ENCODE measurements at places on chromosomes 7 and 10.

GRCh38 chr7:73739387-73739767, 775 bp upstream of the ABHD11 start:
- DNase-seq: no peak

- DNase-seq: no peak
Measured at GRCh38 chr10:106158241-106158640, 1006.3 kb downstream of the SORCS1 start.

- no peak for DNase-seq
Measured at GRCh38 chr10:73589563-73590126, 1.5 kb downstream of the USP54 start.

- DNase-seq: no peak
Measured at GRCh38 chr10:94042001-94042833, 48.5 kb downstream of the PLCE1 start.

GRCh38 chr10:102403115-102403514, 7.6 kb downstream of the NFKB2 start:
- DNase-seq: no peak

DNA sequence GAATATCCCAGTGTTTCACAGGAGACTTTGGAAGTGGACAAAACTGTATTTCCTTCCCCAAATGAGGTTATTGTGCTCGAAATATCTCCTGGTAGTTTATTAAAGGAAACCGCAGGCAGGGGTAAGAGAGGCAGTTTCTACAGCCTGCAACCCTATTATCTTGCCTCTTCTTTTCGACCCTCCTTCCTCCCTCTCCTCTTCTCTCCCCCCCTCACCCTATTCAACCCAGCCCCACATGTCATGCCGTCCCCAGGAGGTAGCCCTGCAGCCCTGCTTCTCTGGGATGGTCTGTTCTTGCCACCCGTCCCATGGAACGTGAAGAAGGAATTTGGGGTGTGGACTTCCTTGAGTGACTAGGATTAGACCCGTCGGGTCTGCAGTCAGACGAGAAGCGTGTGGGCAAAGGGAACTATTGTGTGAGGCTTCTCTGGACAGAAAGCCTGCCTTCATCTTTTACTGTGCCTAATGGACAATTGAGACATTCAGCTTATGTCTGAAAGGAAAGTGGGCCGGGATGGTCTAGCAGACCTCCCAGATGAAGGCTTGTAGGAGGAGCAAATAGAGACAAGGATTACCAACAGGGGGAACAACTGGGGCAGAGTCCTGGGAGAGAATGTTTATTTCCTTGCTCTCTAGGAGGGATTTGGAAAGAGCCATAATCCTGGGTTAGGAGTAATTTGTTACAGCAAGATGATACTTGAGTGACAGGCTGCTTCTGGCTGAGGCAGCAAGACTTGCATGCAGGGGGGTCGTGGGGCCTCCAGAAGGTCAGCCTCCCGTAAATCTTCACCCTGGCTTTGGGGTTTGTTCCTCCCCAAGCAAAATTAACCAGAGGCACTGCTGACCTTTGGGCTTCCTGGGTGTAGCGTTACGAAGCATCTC, 77.8 kb downstream of the TCF7L2 start:
- DNase-seq: no peak

GRCh38 chr7:29035044-29035740, 77.1 kb upstream of the TRIL start:
- no peak for DNase-seq

DNA sequence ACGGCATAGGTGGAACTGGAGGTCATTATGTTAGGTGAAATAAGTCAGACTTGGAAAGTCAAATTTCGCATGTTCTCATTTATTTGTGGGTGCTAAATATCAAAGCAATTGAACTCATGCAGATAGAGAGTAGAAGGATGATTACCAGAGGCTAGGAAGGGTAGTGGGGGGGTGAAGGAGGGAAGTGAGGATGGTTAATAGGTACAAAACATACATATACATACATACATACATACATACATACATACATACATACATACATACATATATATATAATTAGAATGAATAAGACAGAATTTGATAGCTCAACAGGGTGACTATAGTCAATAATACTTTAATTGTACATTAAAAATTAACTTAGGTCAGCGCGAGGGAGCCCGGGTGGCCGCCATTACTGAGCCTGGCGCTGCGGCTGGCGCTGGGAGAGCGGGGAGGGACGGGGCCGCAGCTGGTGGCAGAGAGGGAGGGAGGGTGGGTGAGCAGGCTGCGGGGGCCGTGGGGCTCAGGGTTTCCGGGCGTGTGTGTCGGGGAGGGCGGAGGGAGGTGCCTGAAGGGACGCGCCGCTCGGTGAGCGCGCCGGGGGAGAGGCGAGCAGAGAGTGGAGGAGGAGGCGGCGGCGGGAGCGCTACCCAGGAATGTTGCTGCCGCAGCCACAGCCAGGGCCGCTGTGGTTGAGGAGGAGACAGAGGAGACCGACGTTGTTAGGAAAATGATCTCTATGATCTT, 85.8 kb upstream of the EGFR start:
- no peak for DNase-seq

- no peak for DNase-seq
Measured at GRCh38 chr10:124086787-124087671, 6.4 kb downstream of the CHST15 start.

- no peak for DNase-seq
Measured at GRCh38 chr10:44949915-44950314, 9.7 kb upstream of the RASSF4 start.

DNA sequence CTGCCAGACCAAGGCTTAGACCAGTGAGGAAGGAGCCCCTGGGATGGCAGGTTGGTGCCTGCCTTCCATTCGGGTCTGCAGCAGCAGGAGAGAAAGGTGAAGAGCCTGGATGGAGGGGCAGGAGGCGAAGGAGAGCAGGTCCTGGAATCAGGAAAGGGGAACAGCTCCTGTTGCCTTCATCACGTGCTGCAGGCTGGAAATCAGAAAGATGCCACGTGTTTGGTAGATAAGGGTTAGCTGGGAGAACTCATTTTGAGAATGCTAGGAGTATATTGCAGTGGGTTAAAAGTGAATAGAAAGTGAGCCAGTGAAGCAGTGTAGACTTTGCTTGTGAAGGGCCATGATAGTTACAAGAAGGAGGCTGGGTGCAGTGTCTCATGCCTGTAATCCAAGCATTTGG, 371.8 kb downstream of the PAXIP1 start:
- no peak for DNase-seq

DNA sequence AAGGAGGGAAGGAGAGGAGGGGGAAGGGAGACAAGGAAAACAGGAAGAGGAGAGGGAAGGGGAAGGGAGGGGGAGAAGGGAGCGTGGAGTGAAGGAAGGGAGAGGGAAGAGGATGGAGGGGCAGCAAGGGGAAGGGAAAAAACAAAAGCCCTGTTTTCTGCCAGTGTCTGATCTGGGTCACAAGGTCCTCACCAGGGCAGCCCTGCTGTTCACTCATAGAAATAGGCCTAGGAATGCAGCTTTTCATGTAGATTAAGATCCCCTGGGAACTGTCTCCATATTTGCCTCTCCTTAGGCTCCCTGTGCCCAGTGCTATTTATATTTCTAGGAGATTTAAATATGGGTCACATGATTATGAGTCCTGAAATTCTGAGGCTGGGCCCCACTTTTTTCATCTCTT, 790.7 kb downstream of the TNS3 start:
- DNase-seq: no peak

DNA sequence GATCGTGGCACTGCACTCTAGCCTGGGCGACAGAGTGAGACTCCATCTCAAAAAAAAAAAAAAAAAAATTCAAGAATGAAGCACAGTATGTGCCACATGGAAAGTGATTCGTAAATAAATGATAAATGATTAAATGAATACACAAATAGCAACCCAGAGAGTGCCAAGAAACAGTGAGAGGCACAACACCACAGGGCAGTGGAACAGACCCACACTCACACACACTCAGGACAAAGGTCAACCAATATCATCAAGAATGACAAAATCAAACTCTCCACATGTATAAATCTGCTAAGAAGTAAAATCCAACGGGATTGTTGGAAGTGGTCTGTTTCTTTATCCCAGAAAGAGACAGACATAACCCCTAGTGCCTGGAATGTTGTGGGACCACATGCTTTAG, 77.4 kb downstream of the HTR7 start:
- DNase-seq: no peak

DNA sequence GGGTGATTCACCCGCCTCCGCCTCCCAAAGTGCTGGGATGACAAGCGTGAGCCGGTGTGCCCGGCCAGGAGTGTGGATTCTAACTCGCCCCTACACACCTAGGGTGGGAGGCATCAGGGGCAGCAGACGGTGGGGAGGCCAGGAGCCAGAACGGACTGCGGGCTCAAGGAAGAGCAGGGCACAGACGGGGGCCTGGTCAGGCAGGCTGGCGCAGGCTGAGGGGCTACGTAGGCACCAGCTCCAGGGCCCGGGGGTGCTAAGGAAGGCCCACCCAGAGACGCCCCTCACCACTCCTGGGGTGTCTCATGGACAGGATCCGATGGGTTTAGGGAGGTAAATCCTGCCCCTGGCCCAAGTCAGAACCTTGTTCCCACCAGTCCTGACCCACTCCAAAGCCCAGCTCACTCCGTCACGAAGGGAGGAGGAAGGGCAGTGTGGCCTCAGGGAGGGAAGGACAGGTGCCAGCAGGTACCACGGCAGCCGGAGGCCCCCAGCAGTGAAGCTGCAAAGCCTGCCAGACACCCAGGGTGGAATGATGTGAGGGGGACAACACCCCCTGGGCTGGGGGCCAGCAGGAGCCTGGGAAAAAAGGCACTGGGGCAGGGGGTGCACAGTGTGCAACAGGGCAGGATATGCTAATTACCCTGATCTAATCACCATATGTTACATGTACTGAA, 251.4 kb downstream of the MAD1L1 start:
- no peak for DNase-seq

DNA sequence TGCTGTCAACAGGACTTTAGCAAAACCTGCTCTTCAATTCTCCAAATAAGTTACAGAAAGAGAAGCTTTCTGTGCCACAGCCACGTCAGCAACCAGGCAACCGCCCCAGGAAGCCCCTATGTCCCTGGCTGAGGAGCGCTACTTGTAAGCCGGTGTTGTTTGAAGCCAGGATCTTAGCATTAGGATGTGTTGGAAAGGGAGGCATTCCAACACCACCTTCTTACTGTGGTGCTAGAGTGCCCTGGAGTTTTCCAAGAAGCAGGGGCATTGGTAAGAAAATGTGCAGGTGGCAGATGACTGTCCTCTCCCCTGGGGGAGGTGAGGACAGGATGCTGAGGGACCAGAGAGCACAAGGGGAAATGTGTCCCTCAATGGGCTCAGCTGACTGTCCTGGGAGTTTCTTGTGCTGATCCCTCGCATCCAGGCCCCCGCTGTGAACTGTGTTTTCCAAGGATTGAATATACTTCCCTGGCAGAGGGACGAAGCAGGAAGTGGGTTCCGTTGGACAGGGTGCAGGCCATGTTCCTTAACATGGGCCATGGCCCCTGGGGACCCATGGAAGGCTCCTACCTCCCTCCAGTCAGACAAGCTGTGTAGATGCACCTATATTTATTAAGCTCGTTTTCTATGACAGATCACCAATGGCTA, 139.6 kb upstream of the GDF10 start:
- no peak for DNase-seq

GRCh38 chr10:26503911-26504310, 65.8 kb downstream of the APBB1IP start:
- no peak for DNase-seq

GRCh38 chr10:62893036-62893435, 76.9 kb upstream of the EGR2 start:
- no peak for DNase-seq

DNA sequence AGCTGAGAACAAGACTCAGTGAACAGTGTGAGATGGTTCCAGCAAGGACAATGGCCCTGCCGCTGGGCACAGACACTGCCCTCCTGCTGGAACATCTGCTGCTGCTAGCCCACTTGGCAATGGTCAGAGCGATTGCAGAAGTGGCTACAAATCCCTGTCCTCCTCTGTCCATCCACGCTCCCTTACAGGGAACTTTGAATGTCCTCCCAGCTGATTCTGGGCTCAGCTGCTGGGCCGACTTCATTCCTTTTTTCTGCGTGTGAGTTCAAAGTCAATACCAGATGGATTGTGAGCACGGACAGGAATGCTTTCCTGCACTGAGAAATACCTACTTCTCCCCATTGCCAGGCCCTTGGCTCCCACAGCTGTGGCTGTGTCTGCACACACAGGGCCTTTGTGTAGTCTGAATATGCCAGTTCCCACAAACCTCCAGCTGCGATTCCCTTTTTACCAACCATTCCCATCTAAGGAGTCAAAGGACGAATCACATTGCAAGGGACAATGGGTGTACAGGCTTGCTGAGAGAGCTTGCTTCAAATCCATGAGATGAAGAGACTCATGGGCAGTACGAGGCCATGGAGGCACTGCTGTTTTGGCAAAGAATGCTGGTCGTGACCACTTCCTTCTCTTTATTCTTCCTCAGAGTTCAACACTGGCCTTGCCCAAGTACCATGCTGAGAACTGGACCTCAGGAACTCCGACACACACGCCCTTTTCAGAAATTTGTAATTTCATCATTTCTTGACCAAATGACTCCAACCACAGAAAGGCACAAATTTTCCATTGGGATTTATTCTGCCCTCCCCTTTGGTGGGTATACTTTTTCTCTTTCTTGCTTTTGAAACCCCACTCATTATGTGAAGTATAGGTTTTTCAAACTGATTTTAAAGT, 44.2 kb downstream of the BPGM start:
- DNase-seq: no peak

- no peak for DNase-seq
Measured at GRCh38 chr7:24283554-24283896, 465 bp upstream of the NPY start.

GRCh38 chr7:120163449-120163848, 109.5 kb upstream of the KCND2 start:
- no peak for DNase-seq

GRCh38 chr10:33666686-33667480, 332.4 kb upstream of the NRP1 start:
- DNase-seq: no peak

DNA sequence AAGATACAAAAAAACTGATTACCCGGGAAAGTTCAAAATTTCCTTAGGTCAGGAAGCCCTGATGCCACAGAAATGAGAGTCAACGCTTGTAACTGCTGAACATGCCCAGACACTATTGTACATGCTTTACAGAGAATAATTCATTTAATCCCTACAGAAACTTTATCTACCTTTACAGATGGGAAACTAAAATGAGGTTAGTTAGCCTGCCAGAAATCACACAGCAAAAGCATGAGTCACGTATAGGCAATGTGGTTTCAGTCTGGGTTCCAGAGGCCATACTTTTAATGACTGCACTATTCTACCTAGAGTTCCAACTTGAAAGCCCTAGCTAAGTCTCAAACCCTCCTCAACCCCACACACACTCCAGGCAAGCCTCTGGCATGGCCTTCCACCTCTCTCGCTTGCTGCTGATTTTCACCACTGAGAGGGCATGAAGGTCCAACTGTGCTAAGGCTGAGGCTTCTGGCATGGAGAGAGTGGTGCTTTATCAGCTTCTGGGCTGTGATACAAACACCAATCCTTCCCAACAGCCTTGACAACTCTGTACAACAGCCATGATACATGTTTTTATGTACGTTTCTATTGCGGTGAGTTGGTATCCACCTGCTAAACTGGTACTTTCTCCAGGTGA, 1011.2 kb upstream of the GHITM start:
- no peak for DNase-seq

DNA sequence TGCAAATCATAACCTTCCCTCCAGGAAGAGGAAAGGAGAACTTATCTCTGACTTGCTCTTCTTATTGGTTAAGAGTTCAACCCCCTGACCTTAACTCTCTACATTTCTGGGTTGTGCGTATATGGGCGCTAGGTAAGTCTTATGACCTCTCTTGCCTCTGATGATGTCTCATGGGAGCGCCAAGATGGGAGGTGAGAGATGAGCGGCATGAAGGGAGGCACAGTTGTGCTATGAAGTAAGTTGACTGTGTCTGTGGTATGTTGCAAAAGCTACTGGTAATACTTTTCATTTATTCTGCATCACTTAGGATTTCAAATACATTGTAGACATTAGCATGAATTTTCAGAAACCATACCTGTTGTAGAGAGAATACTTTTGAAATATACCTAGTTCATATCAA, 59.0 kb downstream of the EXOC6 start:
- DNase-seq: no peak

All from cortex of kidney (tissue), 1 donor.